ENCODE measurements at places on chromosomes 13 and 19.

DNA sequence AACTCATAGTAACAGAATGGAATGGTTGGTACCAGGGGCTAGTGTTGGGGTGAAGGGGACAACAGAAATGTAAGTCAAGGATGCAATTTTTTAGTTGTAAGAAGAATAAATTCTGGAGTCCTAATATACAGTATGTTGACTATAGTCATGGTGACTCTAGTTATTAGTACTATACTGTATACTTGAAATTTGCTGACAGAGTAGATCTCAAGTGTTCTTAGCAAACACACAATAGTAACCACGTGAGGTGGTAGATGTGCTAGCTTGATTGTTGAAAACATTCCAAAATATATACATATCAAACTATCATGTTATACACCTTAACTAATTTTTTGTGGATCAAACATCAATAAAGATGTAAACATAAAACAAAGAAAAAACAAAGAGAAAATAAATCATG, 1345.1 kb upstream of the PCDH20 start:
- no peak for DNase-seq

DNA sequence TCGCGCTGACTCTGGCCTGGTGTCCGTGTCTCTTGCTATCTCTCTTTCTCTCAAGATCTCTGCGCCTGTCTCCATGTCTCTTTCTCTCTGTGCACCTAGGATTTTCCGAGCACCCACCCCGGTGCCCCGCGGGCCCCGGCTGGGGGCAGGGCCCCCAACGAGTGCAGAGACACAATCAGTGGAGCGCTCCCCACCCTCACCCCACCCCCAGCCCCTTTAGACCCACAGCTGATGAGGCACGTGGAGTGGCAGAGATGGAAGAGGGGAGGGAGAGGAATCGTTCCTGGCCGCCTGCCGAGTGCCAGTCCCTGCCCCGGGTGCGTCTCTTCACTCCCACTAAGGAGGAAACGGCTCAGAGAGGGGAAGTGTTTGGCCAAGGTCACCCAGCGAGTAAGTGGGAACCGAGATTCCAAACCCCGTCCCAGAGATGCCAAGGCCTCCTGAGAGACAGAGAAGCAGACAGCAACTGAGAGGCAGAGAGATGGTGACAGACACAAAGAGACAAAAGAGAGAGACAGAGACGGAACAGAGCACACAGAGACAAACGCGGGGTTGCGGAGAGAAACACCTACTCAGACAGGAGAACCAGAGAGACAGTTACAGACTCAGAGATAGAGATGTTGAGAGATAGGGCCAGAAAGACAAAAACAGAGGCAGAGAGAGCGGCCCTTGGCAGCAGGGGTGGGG, 626 bp upstream of the BCL3 start:
- no peak for DNase-seq

DNA sequence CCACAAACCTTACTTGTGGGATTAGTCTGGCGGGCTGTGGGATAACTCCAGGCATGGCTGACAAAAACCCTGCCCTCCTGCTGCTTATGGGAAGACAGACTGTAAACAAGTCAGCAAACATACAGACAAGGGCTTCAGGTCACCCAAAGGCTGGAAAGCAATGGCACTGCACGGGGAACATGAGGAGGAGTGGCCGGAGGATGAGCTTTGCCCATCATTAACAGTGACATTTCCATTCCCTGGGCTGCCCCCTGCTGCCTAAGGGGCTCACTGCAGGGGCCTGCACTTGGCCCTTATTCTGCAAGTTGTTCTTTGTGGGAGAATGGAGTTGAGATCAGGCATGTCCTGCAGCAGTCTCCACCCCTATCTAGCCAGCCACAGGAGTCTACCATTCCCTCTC, 91.3 kb downstream of the UQCRFS1 start:
- no peak for DNase-seq

DNA sequence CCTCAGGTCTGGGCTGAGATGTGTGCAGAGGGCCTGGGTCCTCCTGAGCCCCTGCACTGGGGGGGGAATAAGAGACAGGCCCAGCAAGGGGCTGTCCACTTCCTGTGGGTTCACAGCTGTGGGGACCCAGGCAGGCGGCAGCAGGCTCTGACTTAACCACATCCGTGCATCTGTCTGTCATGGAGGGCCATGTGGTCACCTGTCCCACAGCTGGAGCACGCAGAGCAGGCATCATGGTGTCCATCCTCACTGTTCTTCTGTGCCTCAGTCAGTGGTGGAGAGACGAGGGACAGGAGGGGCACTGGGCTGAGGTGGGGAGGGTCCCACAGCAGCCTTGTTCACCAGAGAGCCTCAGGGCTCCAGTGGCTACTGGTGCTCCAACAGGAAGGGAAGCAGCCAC, 16.3 kb upstream of the KIR3DL3 start:
- no peak for DNase-seq

GRCh38 chr13:30396434-30397075, 25.7 kb upstream of the UBE2L5 start:
- no peak for DNase-seq

DNA sequence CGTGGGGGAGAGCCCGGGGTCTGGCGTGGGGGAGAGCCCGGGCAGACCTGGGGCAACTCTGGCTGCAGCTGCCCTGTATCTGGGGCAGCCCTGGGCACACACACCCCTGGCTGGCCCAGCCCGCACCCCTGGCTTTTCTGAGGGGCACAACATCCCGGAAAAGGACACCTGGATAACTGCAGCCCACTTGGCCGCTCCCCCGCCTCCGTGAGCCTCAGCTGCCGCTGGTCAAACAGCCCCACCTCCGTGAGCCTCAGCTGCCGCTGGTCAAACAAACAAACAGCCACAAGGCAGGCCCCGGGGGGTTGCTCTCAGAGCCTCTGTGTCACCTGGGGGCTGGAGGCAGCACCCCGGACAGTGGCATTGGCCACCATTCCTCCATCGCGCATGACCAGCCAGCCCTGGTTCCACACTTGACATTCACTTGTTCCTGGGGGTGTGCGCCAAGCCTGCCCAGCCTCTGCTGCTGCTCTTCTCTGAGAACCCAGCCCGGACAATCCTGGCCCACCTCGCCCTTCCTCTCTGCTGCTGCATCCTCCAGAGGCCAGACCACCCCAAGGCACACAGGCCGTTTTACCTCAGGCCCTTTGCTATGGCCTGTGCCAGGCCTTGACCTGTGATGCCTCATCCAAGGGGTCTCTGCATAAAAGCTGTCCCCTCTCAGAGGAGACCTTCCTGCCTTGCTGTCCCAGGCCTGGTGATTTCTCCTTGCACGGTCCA, 19.9 kb downstream of the CEBPG start:
- DNase-seq, result no peak

GRCh38 chr19:609004-609346, 19.3 kb downstream of the HCN2 start:
- DNase-seq, result no peak

DNA sequence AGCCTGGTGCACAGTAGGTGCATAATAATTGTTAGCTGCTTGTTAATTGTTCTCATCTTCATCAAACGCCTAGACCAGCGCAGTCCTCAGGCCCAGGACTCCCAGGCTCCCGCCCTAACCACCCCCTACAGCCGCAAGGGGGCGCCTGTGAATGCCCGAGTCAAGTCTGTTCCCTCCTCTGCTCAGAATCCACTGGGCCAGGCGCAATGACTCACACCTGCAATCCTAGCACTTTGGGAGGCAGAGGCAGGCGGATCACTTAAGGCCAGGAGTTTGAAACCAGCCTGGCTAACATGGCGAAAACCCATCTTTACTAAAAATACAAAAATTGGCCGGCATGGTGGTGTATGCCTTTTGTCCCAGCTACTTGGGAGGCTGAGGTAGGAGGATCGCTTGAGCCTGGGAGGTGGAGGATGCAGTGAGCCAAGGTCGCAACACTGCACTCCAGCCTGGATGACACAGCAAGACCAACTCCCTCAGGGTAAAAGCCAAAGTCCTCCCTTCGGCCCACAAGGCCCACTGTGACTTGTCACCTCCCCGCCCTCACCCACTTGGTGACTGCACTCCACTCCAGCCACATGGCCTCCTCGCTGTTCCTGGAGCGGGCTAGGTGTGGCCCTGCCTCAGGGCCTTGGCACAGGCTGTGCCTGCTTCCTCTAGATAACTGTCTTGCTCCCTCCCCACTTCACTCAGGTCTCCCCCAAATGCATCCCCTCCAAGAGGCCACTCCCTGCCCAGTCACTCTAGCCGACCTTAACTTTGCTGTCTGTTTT, 9.1 kb downstream of the ZNF653 start:
- DNase-seq, result no peak

DNA sequence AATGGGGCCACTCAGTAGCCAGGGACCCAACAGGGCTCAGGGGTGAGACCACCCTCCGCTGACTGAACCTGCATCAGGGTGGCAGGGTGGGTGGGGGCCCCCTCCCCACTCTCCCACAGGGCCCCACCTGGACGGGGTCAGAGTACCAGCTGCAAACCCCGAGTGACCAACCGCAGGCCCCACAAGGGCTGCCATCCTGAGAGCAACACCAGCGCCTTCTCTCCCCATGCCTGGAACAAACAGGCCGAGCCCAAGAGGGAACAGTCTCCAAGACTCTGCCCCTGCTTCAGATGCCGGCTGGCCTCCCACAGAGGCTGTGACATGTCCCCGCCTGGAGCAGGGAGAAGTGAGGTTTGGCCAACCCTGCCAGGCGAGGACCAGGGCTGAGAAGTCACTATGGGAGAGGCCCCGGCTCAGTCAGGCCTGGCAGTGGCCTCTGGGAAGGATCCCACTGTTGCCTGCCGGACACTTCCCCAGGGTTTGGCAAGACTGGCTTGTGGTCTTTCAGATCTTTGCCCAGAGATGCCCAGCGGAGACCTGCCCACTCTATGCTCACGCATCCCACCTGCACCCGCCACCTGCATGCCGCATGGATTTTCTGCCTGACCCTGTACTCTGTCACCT, 27.2 kb downstream of the MPND start:
- DNase-seq, result no peak

DNA sequence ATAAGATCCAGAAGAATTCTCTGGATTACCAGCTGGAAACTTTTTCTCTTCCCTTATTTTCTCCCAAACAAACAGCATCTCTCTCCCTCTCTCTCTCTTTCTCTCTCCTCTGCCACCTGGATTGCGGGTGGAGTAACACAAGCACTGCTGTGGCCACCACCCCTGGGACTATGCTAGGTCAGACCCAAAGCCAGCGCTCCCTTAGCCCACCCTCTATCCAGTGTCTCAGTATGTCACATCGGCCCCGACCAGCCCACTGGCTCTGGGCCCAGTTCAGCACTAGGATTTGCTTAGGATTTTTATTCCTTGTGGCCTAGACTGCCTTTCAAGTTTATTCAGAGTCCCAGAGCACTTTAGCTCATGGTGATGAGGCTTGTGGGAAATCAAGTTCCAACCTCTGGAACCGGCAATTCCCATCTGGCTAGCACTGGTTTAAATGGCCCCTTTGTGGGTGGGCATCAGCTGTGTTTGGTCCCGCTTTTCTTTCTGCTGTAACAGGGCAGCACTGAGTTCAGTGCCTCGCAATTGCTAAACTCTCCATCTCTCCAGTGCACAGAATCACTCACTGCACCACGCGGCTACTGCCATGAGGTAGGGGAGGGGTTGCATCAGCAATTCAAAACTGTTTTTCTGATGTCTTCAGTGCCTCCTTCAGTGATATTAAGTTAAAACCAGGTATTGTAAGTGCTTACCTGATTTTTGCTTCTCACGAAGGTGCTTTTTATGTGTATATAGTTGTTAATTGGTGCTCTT, 1623.1 kb downstream of the SLITRK5 start:
- no peak for DNase-seq

DNA sequence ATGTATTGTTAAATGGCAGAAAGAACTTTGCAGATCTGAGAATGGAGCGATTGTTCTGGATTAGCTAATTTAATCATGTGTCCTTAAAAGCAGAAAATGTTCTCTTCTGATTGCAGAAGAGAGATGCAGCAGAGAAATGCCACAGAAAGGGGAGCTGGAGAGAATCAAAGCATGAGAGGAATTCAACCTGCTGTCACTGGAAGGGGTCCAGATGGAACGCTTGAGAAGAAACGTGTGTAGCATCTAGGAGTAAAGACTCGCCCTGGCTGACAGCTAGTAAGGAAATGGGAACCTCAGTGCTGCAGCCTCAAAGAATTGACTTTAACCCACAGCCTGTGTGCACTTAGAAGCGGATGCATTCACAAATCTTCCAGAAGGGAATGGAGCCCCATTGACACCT, 502.8 kb downstream of the KLF12 start:
- DNase-seq, result no peak

DNA sequence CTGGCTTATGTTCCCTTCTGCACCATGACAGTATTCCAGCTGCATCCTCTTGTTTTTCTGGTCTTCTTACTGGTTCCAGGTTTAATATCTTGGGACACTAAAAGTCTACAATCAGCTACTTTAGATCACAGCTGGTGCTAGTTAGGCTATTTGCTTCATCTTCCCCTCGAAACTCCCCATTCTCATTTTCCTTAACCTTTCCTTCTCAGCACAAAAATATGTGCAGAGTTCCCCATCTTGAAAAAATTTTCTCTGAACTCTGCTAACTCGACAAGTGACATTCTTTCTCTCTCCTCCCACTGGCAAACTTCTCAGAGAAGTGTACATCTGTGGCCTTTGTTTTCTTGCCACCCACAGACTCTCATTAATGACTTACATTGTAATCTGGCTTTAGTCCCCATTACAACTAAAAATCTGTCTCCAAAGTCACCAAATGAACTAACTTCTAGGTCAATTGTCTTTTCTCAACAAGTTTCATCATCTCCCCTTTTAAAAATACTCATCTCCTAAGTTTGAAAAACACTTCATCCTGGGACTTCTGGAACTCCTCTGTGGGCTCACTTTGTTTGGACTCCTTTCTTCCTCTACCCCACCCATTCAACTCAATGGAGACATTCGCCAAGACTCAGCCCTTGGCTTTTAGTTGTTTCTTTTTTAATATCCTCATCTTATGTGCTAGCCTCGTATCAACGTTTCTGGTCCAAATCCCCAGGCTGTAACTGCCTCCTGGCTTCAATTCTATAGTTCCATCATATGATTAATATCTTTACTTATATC, 7.1 kb upstream of the KL start:
- no peak for DNase-seq

- DNase-seq, result no peak
Measured at GRCh38 chr19:41154060-41154459, 39.0 kb upstream of the CYP2S1 start.

DNA sequence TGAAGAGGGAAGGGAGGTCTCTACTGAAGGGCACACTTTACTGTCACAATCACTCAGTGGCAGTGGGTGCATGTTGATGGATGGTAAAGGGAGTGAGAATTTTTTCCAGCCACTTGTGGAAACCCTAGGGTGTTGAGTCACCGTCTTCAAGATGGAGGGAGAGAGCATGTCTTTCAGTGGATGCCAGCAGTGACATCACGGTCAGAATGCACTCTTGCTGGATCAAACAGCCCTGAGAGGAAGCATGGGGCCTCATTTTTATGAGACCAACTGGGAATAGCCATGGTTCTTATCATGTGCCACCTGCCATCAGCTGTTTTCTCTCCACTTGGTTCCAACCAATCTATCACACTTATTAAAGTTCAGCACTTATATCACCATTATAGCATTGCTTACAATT, 182.5 kb downstream of the KCNRG start:
- DNase-seq, result no peak

GRCh38 chr13:33639626-33640080, 178.3 kb upstream of the RFC3 start:
- DNase-seq, result no peak

Measured in vagina (tissue), 2 donors.